ENCODE measurements at places on chromosomes 11 and 22.
A peak's percentile ranks its signal among the peaks of the same experiment; 100 is the strongest.

DNA sequence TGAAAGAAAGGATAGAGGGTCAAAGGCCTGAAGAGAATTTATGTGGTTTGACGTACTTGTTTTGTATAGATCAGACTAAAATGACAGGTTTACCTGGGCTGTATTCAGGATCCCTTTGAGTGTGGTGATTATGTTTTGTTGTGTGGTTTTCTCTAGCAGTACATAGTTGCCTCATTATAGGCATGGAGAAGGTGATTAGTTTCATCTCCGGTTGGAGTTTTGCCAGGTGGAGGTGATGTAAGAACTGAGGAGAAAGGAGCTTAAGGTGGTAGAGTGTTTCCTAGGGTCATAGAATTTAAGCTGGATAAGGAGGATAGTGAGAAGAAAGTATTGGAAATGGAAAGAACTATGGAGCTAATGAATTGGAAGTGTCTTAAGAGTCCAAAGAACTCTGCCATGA is 229.0 kb downstream of the TMEM135 start:
- DNase-seq = no peak

- DNase-seq = no peak
Observed at GRCh38 chr22:45069925-45070324, 60.1 kb upstream of the PHF21B start.

DNA sequence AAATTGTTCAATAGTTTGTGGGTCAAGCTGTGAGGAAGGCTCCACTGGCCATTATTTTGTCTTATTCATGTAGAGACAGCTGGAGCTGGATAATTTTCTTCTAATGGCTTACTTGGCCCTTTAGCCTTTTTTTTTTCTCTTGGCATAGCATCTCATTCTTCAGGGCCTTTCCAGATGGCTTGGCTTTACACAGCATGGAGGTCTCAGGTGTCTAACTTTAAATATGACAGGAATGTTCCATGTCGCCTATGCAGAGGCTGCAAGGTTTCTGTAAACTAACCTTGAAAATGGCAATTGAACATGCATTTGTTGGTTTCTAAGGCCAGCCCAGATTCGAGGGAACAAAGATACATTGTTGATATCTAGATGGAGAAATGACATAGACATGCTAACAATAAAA is 247.9 kb upstream of the CNTN5 start:
- no peak for DNase-seq

DNA sequence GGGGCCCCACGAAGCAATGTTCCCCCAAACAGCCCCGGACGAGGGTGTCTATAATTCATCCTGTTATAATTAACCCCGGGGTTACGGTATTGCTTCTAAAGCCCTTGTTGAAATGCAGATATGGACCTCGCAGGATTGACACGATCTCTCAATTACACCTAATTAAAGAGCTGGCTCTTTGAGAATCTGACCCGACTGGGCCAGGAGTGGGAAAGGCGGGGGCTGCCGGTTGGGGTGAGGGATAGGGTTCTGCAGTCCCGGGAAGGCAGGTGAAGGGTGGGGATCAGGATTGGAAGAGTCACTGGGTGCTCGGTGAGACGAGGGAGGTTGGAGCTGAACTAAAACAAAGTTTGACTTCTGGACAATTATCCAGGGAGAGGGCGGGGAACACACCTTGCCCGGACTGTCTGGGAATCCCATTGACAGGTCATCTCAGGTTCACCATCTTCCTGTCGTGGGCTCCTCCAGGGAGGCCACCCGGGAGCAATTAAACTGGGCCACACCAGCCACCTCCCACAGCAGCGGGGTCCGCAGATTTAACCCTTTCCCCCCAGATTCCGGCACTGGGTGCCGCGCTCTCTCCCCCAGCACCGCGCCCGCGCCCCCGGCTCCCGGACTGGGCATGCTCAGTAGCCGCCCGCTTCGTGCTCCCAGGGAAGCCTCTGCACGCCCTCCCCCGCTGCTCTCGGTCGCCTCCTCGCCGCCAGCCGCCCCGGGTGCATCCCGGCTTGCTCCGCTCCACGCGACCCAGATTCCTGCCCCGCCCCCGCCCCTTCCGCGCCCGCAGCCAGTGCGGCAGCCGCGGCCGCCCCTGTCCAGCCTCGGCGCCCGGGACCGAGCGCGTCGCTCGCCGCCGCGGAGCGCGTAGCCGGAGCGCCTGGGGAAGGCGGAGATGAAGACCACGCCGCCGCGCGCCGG is at the start of gene ELMOD1:
Gene ELMOD1, plus strand, starts transcription at position 688 of the 918 bp plus-strand sequence. CDS start 27,043 bp downstream, outside the sequence.
- peak; percentile 50 for DNase-seq

GRCh38 chr22:27725661-27726060 is 75.9 kb downstream of the MN1 start:
- no peak for DNase-seq

- DNase-seq = peak; percentile 84
Observed at GRCh38 chr11:111735262-111736116, 30.7 kb downstream of the PPP2R1B start.

GRCh38 chr11:2342557-2342956 is 34.6 kb upstream of the CD81 start:
- DNase-seq = no peak
